Kidney glomerular epithelial cell (primary cell): ENCODE measurements at places on chromosomes 11 and 22.

DNA sequence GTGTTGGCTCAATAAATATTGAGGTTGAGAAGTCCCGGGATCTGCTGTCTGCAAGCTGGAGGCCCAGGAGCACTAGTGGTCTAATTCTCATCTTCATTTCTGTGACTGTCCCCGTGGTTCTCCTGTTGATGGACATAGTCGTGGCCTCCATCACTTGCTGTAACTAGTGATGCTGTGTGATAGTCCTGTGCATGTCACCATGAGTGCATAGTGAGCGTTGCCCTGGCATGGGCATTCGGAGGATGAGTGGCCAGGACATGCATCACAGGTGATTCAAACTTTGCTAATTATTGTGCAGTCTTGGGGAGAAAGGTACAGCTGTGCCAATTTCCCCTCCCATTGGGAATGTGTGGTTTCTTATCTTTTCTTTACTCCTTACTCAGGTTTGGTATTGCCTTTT is 902.2 kb downstream of the BRD1 start:
- no peak for DNase-seq

GRCh38 chr22:23547818-23548500 is 32.1 kb downstream of the IGLL1 start:
- no peak for DNase-seq

DNA sequence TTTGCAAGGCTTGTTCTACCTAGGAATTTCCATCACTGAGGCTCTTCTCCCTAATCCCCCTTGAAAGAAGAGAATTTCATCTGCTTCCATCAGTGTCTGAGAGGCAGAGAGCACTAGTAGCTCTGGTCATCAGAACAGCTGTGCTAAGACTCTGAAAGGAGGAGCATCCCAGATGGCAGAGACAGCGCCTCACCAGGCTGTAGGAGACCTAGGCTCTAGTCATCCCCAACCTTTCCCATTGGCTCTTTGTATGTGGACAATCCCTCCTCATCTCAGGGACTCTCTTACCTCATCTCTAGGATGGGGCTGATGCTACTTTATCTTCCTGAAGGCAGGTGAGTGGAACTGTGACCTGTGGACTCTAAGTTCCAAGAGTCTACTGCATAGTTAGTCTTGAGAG is 8.8 kb upstream of the OR9I1 start:
- DNase-seq: no peak

DNA sequence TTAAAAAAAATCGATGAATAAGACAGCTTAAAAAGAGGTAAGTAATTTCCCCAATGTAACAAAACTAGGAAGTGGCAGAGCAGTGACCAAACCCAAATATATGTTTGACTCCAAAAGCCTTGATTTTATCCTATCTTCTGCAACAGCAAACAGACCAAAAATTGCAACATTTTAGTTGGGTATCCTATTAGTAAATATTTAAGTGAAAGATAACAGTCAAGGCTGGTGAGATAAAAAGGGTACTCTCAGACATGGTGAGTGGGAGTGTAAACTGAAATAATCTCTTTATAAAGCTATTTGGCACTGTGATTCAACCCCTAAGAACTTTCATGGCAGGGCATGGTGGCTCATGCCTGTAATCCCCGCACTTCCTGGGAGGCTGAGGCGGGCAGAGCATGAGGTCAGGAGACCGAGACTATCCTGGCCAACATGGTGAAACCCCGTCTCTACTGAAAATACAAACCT is 1.9 kb upstream of the RDX start:
- DNase-seq: no peak

- no peak for DNase-seq
These were observed 43.9 kb downstream of the WT1 start for GRCh38 chr11:32391479-32391878.

GRCh38 chr22:35910003-35910769 is 118.4 kb downstream of the RBFOX2 start:
- no peak for DNase-seq

DNA sequence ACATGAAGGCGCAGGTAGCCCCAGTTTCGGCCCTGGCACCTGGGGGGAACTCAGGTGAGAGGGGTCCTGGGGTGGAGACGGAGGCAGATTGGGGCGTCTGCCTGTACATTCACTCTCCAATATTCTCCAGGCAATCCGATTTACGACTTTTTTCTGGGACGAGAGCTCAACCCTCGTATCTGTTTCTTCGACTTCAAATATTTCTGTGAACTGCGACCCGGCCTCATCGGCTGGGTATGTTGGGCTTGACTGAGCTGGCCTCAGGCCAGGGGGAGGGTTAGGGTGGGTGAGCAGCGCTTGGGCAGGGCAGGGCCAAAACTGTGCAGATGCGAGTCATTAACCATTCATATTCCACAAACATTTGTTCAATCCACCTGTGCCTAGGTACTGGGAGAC is 1.7 kb downstream of the TM7SF2 start:
- DNase-seq: peak; percentile 34

- no peak for DNase-seq
These were observed 59.0 kb downstream of the C22orf31 start for GRCh38 chr22:29002603-29003002.

- peak; percentile 7 for DNase-seq
These were observed 37.2 kb downstream of the CKAP5 start for GRCh38 chr11:46808799-46809431.

DNA sequence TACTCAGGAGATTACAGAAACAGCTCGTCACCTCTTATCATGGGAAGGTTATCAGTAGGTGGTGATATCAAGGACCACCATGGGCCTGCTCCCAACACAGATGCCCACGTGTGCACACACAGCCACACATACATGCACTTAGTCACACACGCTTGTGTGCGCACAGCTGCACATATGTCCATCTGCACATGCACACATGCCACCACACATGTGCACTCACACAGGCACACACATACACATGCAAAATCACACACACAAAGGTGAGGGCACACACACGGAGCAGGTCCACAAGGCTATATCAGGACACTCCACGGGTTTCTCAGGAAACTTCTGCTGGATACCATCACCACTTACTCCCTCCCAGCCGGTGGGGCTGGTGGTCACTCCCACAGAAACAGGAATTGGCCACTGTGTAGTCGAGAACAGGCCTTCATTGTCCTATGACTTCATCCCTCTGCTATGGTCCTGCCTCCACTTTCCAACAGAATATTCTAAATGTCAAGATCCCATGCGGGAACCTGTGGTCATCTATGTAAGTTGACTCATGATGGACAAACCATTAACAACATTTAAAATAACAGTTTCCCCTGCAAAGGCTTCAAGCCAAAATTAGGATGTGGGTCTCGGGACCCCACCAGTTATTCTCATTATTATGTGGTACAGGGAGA is 2.2 kb downstream of the C11orf24 start:
- peak; percentile 85 for DNase-seq

DNA sequence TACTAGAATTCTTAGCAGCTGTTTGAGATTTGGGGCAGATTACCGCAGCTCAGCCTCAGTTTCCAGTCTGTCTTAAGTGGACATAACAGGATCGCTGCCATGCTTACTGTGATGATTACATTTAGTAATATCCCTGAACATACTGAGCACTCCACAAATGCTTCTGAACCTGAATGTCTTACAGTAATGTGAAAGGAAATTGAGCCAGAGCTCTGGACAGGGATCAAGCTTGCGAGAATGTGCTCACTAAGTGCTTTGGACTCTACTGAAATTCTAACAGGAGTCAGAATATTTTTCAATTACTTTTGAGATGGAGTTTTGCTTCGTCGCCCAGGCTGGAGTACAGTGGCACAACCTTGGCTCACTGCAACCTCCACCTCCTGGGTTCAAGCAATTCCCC is 118.6 kb upstream of the RASSF10 start:
- no peak for DNase-seq
